Left renal pelvis (tissue), 4 donors: ENCODE measurements at places on chromosomes 1 and 21. TPM values are rescaled to one million over a fixed set of nuclear protein-coding genes. Genes with fewer than 3 reads are reported as not detected.

Gene S100A14
- 19.9 TPM for polyA plus RNA-seq

Gene IL12RB2
- 0.86 TPM for polyA plus RNA-seq

Gene PPCS
- 87.9 TPM for polyA plus RNA-seq

Gene SLAMF8
- 0.70 TPM for polyA plus RNA-seq

Gene CYP4Z1
- 0.42 TPM for polyA plus RNA-seq

Gene GMEB1
- polyA plus RNA-seq = 19.1 TPM

Gene GBP4
- 4.2 TPM for polyA plus RNA-seq

Gene GCSAML
- 1.1 TPM for polyA plus RNA-seq

Gene CHRNB2
- polyA plus RNA-seq = 0.43 TPM

Gene ITLN2
- not detected for polyA plus RNA-seq

Gene LMX1A
- polyA plus RNA-seq = 0.90 TPM

Gene OR2G6
- 0.08 TPM for polyA plus RNA-seq

Gene CLEC20A
- polyA plus RNA-seq = 0.30 TPM

Gene TFAP2E
- polyA plus RNA-seq = 1.2 TPM

Gene RAB42
- 2.7 TPM for polyA plus RNA-seq

Gene PBX1
- 256 TPM for polyA plus RNA-seq

Gene OR2L5
- not detected for polyA plus RNA-seq

Gene ANKRD35
- 4.9 TPM for polyA plus RNA-seq

Gene SPRR1A
- polyA plus RNA-seq = 0.73 TPM

Gene MYOG
- 0.23 TPM for polyA plus RNA-seq

Gene NKAIN1
- 4.0 TPM for polyA plus RNA-seq

Gene NOS1AP
- polyA plus RNA-seq = 2.7 TPM

Gene FAM78B
- polyA plus RNA-seq = 1.2 TPM

Gene TNFRSF8
- polyA plus RNA-seq = 0.36 TPM

Gene CFHR4
- not detected for polyA plus RNA-seq

Gene MEX3A
- polyA plus RNA-seq = 46.5 TPM

Gene JAM2
- 17.0 TPM for polyA plus RNA-seq

Gene LRRN2
- polyA plus RNA-seq = 11.1 TPM

Gene FHL3
- polyA plus RNA-seq = 18.0 TPM

Gene SLC44A5
- 13.0 TPM for polyA plus RNA-seq

Gene EDARADD
- 8.6 TPM for polyA plus RNA-seq

Gene CCDC18
- 7.5 TPM for polyA plus RNA-seq

Gene CCDC30
- 19.9 TPM for polyA plus RNA-seq

Gene TNFRSF25
- polyA plus RNA-seq = 12.3 TPM

Gene INSRR
- polyA plus RNA-seq = 3.9 TPM

Gene SERTAD4
- 5.2 TPM for polyA plus RNA-seq

Gene ARHGAP29
- 93.0 TPM for polyA plus RNA-seq

Gene C1orf210
- polyA plus RNA-seq = 0.72 TPM

Gene IFNAR1
- polyA plus RNA-seq = 39.8 TPM

Gene OR10K1
- not detected for polyA plus RNA-seq

Gene ARID1A
- 103 TPM for polyA plus RNA-seq

Gene TNFSF4
- 2.0 TPM for polyA plus RNA-seq

Gene CCDC181
- 10.0 TPM for polyA plus RNA-seq

Gene C1orf115
- polyA plus RNA-seq = 7.4 TPM

Gene AMIGO1
- 8.0 TPM for polyA plus RNA-seq

Gene LAD1
- 32.4 TPM for polyA plus RNA-seq

Gene DNM3
- 3.8 TPM for polyA plus RNA-seq

Gene SPRR2B
- 3.2 TPM for polyA plus RNA-seq

Gene PAPPA2
- 77.1 TPM for polyA plus RNA-seq

Gene OR10X1
- polyA plus RNA-seq = not detected

Gene SFN
- 0.82 TPM for polyA plus RNA-seq
